Stimulated activated CD8-positive, alpha-beta memory T cell treated with anti-CD3 and anti-CD28 coated beads, Interleukin-15, amount 100 ng/mL, for 24 hours (primary cell): ENCODE measurements at places on chromosomes 1 and 21.
A peak's percentile ranks its signal among the peaks of the same experiment; 100 is the strongest.

- no peak for DNase-seq
Observed at GRCh38 chr1:160521554-160521953, 1.5 kb downstream of the SLAMF6 start.

GRCh38 chr1:100834777-100835660, 59.6 kb downstream of the EXTL2 start:
- no peak for DNase-seq

- no peak for DNase-seq
Observed at GRCh38 chr1:41366455-41367287, 5.4 kb downstream of the FOXO6 start.

- no peak for DNase-seq
Observed at GRCh38 chr1:230867101-230867902, 1.0 kb downstream of the C1orf198 start.

- no peak for DNase-seq
Observed at GRCh38 chr1:151562661-151563060, 22.6 kb downstream of the TUFT1 start.

DNA sequence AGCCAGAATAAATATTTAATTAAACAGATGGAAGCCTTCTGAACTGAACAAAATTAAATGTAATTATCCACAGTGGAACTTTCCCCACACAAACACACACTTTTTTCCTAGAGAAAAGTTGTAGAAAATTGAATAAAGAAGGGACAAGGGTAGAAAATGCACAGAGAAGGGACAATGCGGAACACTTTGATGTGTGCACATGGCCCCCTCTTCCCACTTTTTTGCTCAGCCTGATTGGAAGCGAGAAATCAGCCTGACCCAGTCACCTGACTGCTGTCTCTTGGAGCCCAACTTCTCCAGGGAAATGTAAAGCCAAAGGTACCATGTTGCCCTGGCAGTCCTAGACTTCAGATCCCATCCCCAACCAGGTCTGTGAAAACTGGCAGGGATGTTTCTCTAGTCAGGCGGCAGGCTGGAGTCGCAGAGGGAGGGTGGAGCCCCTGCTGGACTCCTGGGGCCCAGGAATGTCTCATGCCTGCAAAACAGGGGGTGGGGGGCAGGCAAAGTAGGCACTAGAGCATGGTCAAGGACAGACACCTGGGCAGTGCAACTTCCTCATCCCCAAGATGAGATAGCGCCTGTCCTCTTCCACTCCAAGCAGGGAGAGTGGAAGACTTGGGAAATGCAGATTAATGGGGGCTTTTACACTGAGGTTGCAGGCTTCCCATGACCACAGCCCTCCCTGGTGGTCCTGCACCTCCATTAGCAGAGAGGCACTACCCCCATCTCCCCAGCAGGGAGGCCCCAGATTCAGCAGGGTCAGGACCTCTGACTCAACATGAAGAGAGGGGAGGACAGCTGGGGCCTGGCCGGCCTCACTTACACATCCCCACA, 2.8 kb downstream of the CERS2 start:
- DNase-seq: no peak

DNA sequence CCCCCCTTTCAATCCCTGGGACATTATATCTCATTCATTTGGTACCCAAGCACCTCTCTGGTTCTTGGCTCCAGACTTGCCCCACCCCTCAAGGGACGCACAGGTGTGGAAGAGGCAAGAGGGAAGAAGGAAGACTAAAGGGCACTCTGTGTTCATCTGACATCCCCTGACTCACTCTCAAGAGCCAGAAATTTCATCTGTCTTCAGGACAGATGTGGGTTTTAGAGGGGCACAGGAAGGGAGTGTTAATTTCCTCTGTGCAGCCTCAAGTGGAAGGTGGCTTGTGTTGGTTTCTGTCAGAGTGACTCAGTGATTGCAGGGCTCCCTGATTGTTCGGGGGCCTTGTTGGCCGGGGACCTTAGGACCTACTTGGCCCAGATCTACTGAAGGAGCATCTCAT, 2.4 kb downstream of the C2CD4D start:
- no peak for DNase-seq

DNA sequence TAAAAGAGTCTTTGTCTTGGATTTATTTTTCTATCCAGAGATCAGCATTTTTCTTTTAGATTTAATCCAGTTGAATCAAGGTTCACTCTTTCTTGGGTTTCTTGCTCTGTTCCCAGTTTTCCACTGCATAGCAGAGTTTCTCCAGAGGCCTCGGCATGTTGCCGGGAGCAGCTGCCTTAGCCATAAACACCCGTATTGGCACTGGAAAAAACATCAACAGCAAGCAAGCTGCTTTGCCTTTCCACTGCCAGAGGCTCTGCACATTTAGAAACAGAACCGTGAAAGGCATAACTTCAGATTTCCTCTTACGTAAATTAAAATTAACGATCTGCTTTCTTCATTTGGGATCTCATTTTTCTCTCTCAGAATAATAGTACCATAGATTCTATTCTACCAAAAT, 181.8 kb upstream of the L1TD1 start:
- DNase-seq: no peak

DNA sequence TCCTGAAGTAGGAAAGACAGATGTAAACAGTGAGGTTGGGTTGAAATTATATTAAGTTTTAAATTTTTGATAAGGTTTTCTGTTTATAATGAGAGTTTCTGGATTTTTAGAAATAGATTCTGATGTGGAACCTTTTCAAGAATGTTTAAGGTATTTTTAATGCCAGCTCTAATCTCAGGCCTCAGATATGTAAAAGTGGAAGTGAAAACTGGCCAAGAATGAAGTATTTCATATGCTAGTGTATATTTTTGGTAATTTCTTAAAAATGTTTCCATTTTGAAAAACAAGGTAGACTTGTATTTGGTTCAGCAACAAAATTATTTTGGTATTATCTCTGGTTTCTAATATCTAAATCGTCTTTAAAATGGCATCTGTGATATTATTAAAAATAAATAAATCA, 14.4 kb downstream of the IFNAR1 start:
- DNase-seq: no peak

DNA sequence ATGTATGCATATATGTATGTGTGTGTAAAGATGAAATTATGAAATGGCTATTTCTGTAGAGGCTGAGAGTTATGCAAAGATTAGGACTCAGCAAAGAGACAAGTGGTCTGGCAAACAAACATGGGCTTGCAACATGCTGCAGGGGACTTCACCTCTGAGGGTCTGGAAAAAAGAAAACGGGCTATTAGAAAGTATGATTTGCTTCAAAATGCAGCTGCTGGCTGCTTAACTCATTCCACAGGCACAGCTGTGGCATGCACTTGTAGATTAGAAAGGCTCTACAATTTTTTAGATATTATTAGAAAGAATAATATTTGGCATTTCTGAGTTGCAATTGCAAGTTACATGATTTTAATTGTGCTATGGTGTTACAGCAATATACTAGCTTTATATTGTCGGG, 90.4 kb downstream of the ADAMTS1 start:
- DNase-seq: no peak

GRCh38 chr1:31952825-31953220, 14.7 kb upstream of the PTP4A2 start:
- DNase-seq: no peak

DNA sequence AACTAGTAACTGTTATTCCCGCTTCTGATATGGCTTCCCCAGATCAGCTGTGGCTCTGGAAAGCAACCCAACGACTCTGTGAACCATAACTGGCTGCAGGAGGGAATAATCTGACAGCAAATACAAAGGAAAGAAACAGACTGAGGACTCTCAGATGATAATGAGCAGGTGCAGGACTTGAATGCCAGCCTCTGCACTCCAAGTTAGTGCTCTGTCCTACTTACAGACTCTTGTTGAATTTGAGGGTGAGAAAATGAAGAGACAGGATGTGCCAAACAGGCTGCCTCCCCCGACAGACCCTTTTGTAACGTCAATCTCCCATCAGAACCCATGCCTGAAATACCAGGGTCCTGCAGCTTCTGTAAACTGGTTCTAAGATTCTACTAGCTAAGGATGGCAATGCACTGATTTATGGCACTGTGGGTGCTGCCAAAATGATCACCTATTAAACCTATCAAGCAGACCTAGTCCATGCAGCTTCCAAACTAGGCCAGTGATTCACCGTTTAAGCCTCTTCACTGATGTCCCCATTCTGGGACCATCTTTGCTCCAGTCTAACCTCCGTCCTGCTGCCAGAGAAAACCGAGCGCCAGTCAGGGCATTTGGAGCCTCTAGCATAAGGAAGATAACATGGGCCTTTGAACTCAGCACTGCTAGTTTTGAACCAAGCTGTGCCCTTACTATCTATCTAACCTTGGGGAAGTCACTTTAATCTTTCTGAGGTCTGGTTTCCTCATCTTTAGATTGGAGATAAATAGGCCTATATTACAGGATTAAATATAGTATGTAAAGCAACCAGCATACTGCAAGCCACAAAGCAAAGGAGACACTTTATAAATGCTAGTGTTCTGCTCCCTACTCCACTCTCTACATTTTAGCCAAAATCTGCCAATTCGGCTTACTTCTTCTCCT, 4.8 kb downstream of the MKNK1 start:
- no peak for DNase-seq

DNA sequence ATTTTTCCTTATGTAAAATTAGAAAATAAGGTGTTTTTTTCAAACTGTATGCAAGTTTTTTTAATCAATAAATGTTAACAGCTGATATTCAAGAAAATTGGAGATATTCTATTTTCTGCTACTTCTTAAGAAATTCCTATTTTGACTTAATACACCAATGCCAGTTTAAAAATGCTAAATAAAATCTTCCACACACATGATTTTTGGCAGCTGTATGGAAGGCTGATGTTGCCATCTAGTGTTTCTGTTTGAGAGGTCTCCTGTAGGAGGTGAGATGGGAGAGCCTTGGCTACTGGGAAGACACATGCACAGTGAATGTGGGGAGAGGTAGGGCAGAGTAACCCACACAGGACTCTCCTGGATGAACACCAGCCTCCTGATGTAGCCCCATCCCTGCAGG, 29.2 kb upstream of the OR2B11 start:
- DNase-seq: no peak

DNA sequence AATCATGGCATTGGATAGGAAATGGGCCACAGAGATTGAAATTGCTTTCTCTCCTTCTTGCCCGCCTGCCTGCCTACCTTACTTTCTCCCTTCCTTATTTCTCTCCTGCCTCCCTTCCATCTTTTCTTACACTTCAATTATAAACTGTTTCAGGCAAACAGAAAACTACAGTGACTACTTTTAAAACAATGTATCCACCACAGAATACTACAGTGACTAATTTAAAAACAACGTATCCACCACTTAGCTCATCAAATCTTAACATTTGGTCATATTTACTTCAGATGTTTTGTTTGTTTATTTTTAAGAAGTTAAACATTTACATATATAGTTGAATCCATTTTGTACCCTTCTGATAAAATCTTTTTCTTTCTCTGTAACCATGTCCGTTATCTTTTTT, 54.4 kb downstream of the SNRPE start:
- DNase-seq: no peak

- DNase-seq: no peak
Observed at GRCh38 chr1:116906812-116907211, 2.9 kb upstream of the PTGFRN start.

DNA sequence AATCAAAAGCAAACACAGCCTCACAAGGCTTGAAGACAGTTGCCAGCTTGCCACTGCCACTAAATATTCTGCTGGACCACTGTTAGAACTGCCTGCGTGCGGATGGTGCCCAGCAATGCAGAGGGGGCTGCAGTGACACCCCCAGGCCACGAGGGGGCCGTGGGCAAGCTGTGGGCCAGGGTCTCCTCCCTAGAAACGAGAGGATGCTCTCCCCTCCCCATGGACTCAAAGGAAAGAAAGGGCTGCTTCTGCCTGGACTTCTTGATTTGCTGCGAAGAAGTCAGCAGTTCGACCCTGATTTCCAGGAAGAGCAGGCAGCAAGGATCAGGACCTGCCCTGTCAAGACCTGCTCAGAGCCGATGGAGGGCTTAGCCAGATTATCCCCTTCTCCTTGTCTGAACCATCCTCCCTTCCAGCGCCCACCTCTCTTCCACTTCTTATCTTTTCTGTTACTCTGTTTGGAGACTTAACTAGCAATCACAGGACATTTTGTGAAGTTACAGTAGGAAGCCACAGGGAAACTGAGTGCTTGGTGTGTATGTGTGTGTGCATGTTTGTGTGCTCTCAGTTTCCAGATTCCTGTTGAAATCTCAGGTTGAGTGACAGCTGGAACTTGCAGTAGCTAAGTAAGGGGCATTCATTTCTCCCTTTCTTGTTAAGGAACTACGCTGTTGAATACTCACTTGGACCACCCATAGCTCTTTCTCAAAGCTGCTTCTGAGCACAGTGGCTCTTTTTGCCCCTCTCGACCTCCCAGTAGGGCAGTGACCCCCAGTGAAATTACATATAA, 2.7 kb downstream of the MAN1C1 start:
- DNase-seq: no peak

- DNase-seq: no peak
Observed at GRCh38 chr1:175072099-175072951, 4.7 kb downstream of the TNN start.

GRCh38 chr1:187680823-187681222, 852.1 kb downstream of the PLA2G4A start:
- DNase-seq: no peak

- no peak for DNase-seq
Observed at GRCh38 chr1:60581455-60582220, 500.7 kb upstream of the NFIA start.

GRCh38 chr1:8693107-8693506, 124.3 kb downstream of the RERE start:
- DNase-seq: no peak

DNA sequence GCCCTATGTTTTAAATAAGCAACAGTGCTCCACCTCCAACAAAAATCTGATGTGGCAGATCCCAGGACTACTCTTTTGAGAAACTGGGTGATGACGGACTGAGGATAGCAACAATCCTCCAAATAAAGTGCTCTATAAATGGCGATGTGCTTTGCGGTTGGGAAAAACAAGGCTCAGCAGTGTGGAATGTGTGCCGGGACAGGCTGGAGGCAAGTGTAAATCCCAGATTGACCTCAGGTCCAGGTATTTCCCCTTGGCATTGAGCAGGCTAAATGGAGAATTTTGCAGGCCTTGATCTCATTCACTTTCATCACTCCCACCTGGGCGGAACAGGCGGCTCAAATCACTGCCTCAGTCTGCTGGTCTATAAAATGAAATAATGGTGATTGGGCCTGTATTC, 35.1 kb downstream of the LRRC42 start:
- DNase-seq: no peak

GRCh38 chr1:76240316-76240715, 165.8 kb downstream of the ST6GALNAC3 start:
- DNase-seq: no peak

DNA sequence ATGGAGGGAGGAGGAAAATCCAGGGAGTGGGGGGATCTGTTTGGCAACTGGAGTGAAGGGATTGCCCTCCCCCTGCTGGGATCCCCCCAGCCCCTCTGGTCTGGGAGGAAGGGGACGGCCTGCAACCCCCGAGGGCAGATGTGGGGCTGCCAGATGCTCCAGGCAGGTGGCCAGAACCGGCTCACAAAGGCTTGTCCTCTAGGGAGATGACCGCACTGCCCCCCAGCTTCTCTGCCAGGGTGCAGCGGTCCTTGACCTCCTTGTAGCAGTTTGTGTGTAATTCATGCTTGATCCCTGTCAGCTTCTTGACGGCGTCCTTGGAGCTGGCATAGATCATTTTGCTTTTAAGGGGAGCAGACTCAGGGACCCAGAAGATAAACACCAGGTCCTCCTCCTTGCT, 69.2 kb downstream of the ROR1 start:
- DNase-seq: no peak

GRCh38 chr1:39575191-39576015, 1.2 kb downstream of the PABPC4 start:
- DNase-seq: peak; percentile 11
